ENCODE measurements at places on chromosomes 5 and 9.

DNA sequence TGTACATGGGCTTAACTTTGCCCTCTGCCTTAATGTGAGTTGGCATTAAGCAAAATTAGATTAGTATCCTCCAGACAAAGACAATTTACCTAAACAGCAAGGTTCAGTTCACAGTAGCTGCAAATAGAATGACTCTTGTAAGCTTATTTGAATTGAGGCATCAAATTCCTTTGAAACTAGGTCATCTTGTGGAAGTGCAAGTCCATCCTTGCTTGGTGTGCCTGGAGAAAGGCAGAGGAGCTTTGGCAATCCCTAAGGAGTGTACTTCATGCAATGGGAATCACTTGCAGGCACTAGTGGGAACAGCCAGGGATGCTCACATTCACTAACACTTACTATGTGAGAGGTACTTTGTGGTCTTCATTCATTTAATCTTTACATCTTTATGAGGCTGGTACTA, 118.3 kb downstream of the DRD1 start:
- DNase-seq: no peak

GRCh38 chr5:6718161-6718681, 5.0 kb downstream of the TENT4A start:
- DNase-seq: no peak

DNA sequence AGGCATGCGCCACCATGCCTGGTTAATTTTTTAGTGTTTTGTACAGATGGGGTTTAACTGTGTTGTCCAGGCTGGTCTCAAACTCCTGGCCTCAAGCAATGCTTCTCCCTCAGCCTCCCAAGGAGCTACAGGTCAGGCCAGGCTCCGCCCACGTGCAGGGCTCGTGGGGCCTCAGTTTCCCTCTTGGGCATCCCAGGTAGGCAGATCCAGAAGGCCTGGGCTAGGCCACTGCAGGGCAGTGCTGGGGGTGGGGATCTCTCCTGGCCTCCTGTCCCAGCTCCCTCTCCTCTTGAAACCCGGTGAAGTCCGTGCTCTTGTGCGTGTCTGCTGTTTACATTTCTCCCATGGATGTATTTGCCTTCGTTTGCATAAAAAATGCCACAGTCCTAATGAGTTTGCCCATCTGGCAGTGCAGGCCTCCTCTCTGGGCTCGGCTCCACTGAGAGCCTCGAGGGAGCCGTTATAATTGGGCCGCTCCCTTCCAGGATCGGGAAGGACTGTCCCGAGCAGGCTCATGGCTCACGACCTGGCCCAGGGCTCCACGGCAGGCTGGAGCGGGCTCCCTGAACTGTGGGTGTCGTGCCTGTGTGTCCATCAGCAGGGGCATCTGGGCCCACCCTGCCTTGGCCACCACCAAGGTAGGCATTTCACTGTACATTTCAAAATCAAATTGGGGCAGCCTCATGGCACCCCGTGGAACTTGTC, 52.6 kb upstream of the RUFY1 start:
- DNase-seq: no peak

DNA sequence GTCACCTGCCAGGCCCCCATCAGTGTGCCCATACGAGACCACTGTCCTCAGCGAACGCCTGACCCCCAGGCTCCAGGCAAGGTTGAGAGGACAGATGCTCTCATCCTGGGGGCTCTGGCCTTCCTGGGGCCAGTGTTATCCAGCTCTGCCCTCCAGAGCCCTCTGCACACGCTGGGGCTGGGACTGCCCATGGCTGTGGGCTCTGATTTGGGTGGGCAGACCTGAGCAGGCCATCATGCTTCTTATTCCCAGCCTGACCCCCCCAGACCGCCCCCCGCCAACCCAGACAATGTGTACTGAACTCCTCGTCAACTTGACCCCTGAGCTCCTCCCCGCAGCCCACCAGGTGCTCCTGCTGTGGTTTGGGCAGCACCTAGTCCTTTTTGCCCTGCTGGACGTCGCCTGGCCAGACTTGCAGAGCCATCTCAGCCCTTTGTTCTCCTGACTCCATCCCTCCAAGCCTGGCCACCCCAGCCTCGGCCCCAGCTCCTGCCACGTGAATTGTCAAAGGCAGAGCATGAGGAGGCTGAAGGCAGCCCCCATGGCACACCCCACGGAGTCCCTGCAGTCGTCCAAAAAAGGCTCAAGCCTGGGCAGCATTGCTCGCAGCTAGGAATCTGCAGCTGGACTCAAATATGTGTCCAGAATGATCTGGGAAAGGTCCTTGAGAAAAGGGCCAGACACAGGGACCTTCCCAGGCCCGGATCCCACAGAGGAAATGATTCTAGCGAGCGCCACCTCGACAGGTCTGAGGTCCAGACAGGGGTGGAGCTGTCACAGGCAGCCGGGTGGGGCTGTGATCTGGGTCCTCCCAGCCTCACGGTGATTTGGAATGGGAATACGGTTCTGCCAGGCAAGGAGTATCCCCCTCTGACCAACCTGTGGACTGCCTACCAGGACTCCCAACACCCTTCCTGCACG, 87.0 kb downstream of the ADAMTS2 start:
- no peak for DNase-seq

DNA sequence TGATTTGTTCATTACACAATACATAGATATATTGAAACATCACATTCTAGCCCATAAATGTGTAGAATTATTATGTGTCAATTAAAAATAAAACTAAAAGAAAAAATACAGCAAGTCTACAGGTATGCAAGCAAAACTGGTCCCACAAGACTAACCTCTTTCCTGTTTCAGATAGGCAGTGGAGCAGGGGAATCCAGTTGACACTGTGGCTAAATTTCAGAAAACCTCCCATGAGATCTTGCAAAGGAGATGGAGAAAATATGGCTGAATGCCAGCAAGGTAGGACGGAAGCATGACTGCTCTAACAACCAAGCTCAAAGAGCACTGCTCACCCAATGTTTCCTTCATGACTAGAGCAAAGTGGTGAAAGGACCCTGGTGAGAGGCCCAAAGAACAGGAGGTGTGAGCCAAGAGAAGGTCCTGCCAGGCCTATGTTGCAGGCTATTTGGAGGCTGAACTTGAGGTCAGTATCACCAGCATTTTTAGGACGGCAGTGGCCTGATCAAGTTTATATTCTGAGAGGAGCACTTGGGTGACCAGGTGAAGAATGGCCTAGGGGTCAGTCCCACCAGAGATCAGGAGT, 1.1 kb upstream of the SH3TC2 start:
- DNase-seq: no peak

- DNase-seq: no peak
Measured at GRCh38 chr5:81854915-81855314, 104.0 kb upstream of the SSBP2 start.

DNA sequence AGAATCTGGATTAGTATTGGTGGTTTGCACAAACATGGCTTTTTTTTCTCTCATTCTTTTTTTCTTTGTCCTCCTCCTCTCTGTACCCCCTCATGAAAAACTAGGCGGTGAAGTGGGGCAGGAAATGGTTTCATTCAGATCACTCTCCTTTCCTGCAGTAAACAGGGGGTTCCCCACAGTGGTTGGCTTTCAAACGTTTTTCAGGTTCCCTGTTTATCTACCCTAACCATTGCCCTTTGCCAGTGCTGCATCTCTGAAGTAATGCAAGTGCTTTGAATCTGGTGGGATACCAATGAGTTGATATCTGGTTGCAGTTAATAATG, 29.8 kb downstream of the NR4A3 start:
- no peak for DNase-seq

DNA sequence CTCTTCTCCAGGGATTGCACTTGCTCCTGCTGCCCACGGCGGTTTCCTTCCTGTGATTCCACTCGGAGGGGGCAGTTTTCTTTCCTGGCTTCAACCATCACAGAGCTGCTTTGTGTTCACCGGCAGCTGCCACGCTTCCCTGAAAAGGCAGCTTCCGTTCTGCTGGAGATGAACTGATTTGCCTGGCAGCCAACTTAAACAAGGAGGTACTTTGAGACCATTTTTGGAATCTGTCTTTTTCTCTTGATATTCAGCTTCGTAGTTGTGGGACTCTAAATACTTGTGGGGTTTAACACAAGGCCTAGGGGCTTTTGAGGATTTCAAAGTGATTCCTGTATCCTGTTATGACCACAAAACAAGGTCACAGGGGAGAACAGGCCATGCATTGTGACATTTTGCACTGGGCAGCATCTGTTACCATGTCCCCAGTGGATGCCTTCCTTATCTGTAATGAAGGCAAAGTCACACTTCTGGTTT, 192.0 kb downstream of the MTRR start:
- DNase-seq: no peak

- no peak for DNase-seq
Measured at GRCh38 chr5:93580063-93580926, 724 bp downstream of the NR2F1-AS1 start.

DNA sequence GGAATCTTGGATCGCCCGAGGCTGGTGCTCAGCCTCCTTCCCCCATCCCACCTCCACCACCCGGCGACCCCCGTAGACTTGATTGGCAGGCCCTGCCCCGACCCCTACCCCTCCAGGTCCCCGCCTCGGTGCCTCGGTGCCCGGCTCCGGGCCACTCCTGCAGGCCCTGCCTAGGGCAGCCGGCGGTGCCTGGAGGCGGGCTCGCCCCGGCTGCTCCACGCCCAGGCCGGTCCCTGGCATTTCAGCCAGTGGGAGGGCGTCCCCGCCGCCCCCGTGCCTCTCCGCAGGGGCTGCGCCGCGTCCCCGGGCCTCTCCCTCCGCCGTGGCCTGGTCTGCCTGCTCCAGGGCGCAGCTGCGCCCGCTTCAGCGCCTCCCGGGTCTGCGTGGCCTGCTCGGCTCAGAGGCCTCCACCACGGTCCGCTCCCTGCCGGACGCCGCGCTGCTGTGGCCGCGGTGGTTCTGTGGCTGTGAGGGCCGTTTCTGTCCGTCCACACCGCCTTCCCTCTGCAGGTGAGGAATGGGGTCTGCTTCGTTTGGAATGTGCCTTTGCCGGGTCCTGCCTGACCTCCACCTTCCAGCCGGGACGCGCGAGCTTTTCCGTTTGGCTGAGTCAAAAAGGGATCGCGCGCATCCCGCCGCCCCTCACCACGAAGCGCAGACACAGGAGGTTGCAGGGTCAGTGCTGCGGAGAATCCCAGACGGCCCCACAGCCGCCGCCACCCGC, 48.3 kb upstream of the IRX4 start:
- no peak for DNase-seq

DNA sequence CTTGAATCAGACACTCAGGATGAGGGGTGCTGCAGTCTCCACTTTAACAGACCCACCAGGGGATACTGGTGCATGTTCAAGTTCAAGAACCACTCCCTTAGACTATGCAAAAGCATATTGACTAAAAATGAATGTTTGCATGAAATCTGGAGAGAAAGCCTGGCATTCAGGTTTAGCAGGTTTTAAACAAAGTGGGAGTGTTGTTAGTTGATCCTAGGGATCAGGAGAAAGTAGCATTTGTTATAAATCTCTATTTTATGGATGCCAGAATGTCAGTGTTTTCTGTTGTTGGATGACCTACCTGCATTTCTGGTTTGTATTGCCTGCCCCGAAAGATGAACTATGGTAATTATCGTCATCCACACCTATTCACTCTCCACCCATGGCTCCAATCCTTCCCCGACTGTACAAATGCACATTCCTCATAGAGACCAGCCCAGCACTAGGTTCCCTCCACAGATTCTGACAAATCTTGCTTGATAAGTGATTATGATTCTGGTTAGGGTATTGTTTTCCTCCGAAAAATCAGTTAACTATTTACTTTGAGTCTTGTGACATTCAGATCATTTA, 17.2 kb downstream of the TMEM252 start:
- no peak for DNase-seq

GRCh38 chr5:83947763-83948162, 227.1 kb upstream of the HAPLN1 start:
- no peak for DNase-seq

- no peak for DNase-seq
Measured at GRCh38 chr5:174773371-174773770, 49.0 kb downstream of the MSX2 start.

- no peak for DNase-seq
Measured at GRCh38 chr5:135135530-135136226, 101.7 kb upstream of the PITX1 start.

DNA sequence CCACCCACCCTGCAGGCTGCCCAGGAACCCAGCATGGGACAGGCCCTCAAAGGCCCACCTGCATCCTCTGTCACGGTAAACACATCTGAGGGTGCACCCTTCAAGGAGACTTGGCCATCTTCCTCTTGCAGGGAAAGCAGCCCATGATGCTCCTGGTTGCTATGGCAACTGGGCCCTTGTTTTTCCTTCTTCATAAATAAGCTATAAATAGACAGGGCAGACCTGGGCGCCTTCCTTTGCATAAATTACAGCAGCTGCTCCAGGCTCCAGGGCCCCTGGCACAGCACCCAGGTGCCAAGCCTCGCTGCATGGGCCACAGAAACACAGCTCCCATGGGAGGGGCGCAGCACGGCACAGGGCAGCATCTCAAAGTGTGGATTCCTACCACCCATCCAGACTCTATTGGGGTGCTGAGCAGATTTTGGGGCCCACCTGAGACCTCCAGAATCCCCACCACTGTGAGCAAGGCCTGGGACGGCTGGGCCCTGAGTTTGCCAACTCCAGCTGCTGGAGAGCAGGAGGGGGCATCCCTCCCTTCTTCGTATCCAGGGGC, 5.8 kb upstream of the PSMB7 start:
- no peak for DNase-seq
